ENCODE measurements at places on chromosomes 13 and 19.

- DNase-seq, result no peak
Observed at GRCh38 chr19:34666958-34667265, 10.0 kb downstream of the SCGB2B2 start.

- no peak for DNase-seq
Observed at GRCh38 chr19:39297931-39298634, 1.9 kb downstream of the IFNL1 start.

DNA sequence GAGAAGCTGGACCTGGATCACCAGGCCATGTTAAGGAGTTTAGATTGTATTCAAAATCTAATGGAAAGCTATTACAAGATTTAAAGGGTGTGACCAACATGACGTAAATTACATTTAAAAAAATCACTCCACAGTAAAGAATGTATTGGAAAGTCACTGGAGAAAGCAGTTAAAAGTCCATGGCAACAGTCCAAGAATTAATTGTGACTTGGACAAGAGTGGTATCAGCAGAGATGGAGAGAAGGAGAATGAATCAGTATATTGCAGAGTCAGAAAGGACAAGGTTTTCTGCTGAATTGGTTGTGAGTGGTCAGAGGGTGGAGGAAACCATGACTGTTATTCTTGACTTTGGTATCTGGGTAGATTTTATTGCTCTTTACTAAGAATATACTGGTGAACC, 535.1 kb upstream of the SLITRK1 start:
- DNase-seq, result no peak

GRCh38 chr19:57682226-57682766, 519 bp downstream of the ZNF551 start:
- no peak for DNase-seq

DNA sequence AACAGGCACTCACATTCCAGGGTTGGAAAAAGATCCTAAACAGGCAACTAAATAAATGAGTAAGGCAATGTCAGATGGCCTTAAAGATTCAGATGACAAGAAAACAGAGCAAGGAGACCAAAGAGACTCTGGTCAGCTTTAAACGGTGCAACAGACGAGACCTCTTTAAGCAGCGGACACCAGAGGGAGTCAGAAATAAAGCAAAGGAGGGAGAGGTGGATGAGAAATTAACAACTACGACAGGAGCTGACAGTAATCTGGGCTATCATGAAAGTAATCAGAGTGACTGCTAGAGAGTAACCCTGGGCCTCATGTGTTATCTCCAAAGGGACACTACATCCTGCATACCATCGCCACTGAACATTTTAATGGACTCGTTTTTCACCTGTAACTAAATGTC, 1.1 kb downstream of the ZNF550 start:
- no peak for DNase-seq
